ENCODE measurements at places on chromosomes 12 and 14. TPM values are rescaled to one million over a fixed set of nuclear protein-coding genes. Genes with fewer than 3 reads are reported as not detected.

Gene FOXN4
- total RNA-seq = not detected

Gene P2RX2
- total RNA-seq = not detected

Gene SAV1
- total RNA-seq = 22.6 TPM

Gene TMEM229B
- total RNA-seq = 2.3 TPM

Gene LRP1-AS
- total RNA-seq = not detected

- DNase-seq = no peak
These were observed 133.2 kb downstream of the SLC35F4 start for GRCh38 chr14:57732463-57733285.

- no peak for DNase-seq
These were observed 224.1 kb downstream of the ASCL1 start for GRCh38 chr12:103181366-103182152.

- DNase-seq = no peak
These were observed 239.0 kb downstream of the SLC16A7 start for GRCh38 chr12:59834659-59835474.

DNA sequence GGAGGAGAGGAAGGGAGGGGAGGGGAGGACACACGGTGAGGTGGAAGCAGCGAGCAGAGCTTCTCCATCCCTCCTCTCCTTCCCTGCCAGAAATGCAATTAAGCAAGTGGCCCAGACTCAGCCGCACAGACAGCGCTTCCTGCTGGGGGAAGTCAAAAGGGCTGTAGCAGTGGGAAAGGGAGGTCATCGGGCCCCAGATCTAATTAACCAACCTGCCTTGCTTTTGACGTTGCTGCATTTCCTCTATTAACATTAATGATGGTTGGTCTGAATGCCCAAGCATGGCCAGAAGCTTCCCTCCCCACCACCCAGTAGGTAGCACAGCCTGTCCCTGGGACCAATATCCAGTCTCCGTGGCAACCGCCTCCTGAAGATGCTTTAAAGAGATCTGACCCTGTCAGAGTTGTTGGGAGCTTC lies 4.6 kb upstream of the NGB start:
- DNase-seq = no peak

- DNase-seq = no peak
These were observed 23.6 kb upstream of the FOS start for GRCh38 chr14:75254901-75255584.

DNA sequence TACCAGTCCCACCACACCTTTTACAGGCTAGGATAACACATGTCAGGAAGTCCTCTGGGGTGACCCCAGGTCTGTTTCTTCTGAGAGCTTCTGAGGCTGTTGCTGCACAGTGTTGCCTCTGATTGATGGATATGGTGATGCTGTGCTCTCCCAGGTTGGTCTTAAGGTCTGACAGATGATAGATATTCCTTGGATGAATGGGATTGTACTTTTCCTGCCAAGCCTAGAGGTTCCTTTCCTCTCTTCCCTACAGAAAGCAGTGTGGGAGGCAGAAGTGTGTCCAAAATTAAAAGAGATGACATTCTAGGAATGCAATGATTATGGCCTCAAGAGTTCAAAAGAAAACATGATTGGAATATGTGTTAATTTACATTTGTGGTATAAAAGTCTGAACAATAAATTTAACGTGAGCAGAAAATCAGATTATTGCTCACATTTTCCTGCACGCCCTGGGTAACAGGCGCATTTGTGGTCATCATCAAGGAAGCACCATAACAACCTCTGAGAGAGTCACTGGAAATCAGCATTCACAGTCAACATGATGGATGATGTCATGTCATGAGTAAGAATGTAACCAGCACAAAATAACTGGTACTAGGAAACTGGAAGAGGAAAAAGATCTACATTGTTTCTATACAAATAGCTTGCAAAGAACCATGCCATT lies 73.7 kb downstream of the BBS10 start:
- no peak for DNase-seq

DNA sequence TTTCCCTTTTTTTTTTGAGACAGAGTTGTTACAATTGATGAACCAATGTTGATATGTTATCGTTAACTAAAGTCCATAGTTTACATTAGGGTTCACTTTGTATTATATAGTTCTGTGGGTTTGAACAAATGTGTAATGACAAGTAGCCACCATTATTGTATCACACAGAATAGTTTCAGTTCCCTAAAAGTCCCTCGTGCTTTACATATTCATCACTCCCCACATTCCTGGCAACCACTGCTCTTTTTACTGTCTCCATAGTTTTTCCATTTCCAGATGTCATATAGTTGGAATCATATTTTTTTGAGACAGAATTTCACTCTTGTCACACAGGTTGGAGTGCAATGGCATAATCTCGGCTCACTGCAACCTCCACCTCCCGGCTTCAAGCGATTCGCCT lies 12.5 kb downstream of the HSD17B6 start:
- no peak for DNase-seq

GRCh38 chr14:78967111-78967809 lies 797.1 kb downstream of the NRXN3 start:
- DNase-seq = no peak

- DNase-seq = no peak
These were observed 39.8 kb downstream of the BAZ1A start for GRCh38 chr14:34835312-34835711.

GRCh38 chr12:42129595-42130204 lies 15.0 kb downstream of the GXYLT1 start:
- no peak for DNase-seq

- DNase-seq = no peak
These were observed 38.3 kb downstream of the FNTB start for GRCh38 chr14:65024957-65025356.

DNA sequence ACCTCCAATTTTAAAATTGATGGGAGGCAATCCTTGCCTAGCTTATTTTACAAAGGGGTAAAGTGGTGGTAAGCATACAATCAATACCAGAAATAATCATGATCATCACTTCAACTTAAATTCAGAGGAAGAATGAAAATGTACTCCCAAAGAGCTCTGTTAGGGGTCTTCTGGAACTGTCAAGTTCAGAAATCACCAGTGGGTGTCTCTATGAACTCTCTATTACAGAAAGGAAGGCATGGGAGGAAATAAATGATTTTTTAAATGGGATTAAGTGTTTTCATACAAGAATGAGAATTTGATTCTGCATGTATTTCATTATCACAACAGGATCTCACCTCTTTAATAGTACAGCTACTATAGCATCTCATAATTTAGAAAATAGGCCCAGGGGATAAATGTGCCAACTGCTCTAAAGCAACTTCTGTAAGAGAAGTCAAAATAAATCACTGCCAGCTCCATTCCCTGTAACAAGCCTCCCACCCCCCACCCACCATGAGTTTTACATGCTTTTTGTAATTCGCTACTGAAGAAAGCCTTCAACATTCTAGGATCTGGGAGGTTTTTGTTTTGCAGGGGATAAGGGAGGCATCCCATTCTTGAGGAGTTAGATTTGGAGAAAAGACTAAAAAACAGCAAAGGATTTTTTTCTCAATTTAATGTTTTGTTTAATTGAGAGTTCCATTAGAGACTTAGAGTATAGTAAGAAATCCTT lies 9.7 kb downstream of the DCP1B start:
- no peak for DNase-seq

DNA sequence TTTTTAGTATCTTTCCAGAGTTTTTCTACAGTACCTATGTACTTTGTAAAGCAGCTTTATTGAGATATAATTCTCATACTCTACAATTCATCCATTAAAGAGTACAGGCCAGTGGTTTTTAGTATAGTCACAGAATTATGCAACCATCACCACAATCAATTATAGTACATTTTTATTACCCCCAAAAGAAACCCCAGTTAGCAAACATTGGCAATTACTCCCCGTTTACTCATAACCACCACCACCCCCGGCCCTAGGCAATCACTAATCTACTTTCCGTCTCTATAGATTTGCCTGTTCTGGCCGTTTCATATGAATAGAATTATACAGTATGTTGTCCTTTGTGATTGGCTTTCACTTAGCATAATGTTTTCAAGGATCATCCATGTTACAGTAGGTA lies 119.8 kb downstream of the KICS2 start:
- no peak for DNase-seq
